ENCODE measurements at places on chromosomes 3 and 15.

DNA sequence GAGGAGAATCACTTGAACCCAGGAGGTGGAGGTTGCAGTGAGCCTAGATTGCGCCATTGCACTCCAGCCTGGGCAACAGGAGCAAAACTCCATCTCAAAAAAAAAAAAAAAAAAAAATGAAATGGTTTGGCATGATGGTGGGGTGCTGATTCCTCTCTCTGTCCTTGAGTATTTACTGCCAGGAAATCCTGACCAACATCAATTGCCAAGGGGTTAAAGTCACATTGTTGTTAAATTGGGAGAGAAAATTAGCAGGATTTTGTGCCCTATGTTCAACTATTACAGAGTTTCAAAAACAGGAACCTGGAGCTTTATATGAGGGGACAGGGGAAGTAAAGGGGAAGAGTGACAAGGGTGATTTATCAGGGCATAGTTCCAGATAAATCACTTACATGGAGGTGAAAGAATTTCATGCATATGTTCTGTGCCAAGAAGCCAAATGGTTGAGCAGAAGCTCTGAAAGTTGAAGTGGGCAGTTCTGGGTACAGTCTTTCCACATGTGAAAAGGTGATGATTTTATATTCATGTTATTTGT is 70.5 kb upstream of the TSEN2 start:
- DNase-seq: no peak

DNA sequence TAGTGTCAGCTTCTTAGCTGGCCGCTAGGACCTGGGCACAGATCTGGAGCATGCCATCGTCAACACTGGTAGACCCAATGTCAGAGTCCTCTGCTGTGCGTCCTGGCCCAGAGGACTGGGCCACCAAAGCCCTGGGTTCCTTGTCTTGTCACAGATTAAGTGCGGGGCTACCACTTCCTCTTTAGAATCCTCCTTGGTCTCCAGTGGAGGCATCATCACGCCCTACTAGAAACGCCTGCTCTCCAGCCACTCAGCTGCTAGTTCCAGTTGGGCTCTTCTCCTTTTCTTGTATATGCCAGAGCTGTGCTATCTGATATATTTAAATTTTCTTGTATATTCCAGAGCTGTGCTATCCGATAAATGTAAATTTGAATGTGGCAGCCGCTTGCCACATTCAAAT is 11.2 kb downstream of the PPCDC start:
- no peak for DNase-seq

DNA sequence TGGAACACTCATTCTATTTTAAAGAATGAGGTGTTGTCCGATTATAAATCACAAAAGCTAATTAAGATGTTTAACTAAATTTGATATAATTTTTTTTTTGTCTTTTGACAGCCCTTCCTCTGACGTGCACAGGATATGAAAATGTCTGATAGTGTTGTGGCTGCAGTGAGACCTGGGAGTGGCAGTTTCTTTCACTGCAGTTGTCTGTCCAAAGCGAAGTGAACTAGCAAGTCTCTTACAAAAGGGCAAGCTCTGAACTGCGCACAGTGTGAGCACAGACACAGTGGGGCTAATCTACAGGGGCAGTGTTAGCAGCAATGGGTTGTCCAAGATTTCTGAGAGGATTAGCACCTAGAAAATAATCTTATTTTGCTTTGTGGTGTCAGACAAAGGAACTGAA is 29.1 kb upstream of the MYRIP start:
- no peak for DNase-seq

DNA sequence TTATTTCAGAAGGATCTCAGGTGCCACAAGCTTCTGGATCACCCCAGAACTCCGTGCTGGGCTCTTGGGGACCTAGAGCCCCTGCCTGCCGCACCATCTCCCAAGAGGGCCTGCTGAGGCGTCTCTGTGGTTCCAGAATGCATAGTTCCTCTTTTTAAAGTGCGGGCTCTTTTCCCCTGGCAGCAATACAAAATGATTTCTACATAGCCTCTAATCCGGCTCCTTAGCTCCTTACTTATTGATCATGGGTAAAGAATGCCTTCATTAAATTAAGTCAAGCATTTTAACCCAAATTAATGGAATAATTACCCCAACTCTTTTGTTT is 121.9 kb downstream of the ATP10A start:
- DNase-seq: no peak

DNA sequence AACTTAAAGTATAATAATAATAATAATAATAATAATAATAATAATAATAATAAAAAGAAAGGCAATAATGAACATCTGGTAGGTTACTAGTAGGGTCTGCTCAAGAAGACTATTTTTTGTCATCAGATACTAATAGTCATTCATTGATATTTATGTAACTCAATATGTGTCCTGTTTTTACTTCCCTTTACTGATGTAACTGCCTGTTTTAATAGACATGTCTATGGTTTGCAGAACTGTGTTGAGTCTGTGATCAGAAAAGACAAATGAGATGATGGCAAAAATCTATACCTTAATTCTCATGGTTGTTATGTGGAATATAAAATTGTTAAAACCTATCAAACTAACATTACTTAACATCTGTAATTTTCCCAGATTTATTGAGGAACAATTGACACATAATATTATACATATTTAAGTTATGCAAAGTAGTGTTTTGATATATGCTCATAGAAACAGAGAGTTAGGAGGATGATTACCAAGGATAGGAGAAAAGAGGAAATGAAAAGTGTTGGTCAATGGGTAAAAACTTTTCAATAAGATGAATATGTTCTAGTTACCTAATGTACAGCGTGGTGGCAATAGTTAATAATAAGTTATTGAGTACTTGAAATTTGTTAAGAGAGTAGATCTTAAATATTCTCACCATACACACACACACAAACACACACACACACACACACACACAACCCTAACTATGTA is 699.4 kb downstream of the ZPLD1 start:
- no peak for DNase-seq

DNA sequence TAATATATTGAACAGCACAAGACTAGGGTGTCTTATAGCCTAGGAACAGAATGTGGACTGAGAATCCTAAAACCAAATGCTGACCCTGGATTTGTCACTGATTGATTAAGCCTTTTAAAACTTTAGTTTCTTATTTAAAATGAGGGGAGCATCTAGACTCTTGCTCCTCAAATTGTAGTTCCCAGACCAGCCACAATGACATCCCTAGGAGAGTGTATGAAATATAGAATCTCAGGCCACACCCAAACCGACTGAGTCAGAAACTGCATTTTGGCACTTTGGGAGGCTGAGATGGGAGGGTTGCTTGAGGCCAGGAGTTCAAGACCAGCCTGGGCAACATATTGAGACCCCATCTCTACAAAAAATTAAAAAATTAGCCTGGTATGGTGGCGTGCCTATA is 287.8 kb upstream of the UMPS start:
- DNase-seq: no peak

- no peak for DNase-seq
These were observed 195.6 kb upstream of the AZI2 start for GRCh38 chr3:28544236-28544635.

DNA sequence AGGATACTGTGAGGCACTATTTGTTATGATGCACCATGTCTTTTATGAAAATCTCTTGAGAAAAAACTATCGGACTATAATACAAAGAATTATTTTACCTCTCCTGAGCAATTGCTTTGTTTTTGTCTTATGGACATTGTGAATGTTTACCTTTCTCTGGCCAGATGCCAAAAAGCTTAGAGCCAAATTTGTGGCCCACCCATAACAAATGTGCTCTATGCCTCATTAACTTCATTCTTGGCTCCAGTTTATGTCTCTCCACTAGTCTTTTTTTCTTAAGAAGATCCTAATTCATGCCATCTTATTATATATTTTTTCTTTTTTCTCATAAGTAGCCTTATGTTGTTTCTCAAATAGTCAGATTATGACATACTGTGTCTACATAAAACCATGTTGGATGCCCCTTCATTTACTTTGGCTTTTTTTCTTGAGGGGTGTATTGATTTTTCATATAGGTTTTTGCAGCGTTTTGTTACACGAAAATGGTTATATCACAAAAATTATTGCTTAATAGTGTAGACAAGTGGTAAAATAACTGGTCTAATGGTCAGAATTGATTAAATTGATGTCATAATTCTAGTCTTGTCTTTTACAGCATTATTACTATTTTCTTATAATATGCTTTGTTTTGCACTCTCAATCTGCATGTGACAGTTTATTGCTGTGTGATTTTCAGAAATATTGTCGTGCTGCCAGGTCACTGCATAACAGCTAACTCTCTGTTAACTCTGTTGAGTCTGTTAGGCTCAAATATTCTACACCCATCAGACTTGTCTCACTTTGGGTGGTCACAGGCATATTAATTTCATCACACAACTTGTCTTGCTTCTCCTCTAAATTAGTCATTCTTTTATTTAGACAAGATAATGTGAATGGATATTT is 18.2 kb downstream of the SENP8 start:
- no peak for DNase-seq

GRCh38 chr3:66101901-66102300 is 63.2 kb upstream of the MAGI1 start:
- no peak for DNase-seq

DNA sequence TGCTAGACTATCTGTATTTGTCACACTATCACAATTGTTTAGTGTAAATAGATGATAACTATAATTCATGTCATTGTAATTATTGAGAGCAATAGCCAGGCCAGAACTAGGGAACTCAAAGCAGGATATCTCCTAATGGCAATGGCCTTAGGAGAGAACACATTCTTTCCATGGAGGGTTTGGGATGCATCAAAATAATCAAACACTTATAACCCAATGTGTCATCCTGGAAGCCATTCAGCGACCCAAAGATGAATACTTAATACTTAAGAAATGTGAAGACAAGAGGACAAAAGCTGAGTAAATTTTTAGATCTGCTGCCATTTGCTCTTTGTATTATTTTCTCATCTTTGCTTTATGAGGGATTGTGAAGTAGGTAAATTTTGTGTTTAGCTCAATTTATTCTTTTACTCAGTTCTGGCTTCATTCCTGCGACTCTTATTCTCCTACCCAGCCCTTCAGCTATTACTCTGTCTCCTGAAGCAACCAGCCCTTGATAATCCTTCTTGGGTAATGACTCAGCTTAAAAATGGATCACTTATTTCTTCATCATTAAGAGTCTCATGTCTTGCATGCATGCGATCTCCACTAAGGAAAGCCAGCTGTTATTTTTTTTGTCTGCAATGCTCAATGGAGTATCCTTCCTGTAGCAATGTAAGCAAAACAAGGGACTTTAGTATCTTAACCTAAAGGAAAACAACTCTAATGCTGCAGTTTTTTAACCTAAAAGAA is 2.0 kb downstream of the OR4F15 start:
- DNase-seq: no peak

DNA sequence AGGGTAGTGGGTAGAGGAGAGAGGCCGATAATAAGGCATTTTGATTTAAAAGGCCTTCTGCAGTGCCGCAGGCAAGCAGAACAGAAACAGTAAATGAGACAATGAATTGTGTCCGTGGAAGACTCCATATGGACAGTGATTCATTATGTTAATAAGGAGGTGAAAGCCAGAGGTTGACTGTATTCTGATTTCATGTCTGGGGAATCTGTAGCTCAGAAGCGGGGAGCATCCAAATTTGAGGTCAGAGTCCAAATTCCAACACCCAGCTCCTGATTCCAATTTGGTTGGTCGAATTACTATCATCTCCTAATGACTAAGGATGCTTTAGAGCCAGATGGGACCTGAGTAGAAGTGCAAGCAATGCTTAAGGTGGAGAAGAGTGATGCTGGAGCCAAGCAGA is 1.0 kb upstream of the TBC1D21 start:
- DNase-seq: no peak

GRCh38 chr15:70583006-70583405 is 180.4 kb downstream of the UACA start:
- DNase-seq: no peak

DNA sequence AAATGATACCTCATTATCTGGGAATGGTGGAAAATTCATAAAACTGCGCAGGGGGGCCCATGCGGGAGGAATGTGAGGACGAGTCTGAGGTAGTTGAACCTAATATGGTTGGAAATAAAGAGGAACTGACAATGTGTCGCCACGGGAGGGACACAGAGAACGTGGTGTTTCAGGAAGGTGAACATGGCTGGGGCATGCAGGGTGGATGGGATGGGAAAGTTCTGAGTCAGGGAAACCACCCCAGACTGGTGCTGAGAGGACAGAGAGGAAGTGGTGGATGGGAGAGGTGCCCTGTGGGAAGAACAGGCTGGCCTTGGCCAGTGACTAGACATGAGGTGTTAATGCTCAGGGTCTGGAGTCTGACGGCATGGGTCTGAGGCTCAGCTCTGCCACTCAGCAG is 137.1 kb upstream of the WNT5A start:
- no peak for DNase-seq

GRCh38 chr15:100934726-100935125 is 15.6 kb downstream of the LRRK1 start:
- no peak for DNase-seq

DNA sequence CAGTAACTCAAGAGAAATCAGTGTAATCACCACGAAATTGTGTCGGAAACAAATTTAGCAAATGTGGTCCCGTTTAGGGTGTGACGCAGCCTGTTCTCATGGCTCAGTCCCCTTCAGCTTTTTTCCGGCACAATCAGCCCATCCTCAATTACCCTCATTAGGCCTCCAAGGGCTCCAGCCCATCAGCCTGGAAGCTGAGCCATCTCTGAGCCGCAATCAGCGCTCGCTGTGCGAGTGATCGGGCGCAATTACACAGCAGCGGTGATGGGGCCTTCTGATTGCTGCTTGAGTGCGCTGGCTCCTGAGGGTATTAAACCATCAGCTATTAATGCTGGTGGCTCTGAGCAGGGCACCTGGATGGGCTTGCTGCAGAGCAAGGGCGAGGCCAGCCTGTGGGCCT is 55.6 kb downstream of the PLXNA1 start:
- DNase-seq: no peak

DNA sequence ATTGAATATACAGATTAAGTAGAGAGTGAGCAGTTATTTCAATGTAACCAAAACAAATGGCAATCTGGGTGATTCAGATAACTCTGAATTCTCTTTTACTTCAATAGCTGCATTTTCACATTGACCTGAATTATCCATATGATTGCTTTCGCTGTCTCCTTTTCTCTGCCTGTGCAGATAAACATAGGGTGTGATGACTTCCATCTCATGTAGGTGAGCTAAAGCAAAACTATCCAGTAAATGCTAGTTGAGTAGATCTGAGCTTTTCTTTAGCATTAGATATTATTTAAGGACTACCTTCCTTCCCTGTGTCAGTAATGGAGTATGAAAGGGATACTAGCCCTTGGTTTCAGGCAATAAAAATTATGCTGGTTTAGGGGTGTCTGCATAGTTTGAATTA is 288.6 kb downstream of the OXSM start:
- no peak for DNase-seq

DNA sequence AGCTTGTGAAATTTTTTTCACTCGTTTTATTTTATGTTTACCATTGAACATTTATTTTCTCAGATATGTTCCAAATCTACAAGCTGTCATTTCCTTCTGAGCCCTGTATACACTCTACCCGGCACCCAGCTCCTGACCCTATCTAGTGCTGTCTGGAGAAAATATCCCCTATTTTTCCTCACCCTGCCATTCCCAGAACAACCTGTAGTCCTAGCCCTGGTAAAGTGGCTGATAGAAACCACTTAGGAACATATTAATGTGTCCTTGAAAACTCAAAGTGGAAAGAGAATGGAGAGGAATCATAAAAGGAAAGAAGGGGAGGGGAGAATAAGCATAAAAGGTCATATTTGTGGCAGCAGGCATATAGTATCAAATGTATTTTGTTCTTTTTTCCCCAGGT is 8.2 kb upstream of the TIMMDC1 start:
- DNase-seq: no peak

Data from stimulated activated CD8-positive, alpha-beta memory T cell treated with anti-CD3 and anti-CD28 coated beads, Interleukin-4, amount 100 ng/mL, for 24 hours (primary cell).